Kidney glomerular epithelial cell (primary cell): ENCODE measurements at places on chromosomes 7 and 10.

DNA sequence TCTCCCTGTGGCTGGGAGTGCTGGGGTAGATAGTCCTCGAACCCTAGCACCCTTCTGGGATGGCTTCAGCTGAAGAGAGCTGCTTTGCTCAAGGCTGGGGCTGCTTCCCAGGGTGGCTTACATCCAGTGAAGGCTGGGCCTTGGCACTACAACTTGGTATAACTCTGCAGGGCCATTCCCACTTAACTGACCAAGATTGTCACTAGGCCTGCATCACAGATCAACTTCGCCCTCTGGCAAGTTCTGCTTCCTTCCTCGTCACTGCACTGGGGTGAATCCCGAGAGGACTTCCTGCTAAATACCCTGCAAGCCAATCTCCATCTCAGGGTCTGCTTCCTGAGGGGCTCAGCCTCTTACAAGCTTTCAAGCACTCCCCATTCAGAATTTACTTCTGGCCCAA, 195.2 kb downstream of the DOCK4 start:
- DNase-seq, result no peak

DNA sequence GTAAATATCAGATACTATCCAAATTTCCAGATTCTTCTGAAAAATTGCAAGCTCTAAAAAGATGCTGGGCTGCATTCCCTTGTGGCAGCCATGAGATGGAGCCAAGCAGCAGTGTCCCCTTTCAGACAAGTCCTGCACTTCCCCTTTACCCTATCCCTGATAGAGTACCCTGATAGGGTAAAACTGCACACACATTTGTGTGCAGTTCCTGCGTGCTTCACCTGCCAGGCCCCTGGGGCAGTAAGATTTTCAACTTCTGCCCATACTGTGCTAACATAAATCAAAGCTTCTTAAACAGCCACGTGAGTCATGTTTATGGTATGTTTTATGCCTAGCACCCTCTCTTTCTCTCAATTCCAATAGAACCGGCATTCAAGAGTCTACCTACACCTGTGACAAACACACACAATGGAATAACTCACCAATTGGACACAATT, 52.2 kb downstream of the IFIT5 start:
- DNase-seq, result no peak

DNA sequence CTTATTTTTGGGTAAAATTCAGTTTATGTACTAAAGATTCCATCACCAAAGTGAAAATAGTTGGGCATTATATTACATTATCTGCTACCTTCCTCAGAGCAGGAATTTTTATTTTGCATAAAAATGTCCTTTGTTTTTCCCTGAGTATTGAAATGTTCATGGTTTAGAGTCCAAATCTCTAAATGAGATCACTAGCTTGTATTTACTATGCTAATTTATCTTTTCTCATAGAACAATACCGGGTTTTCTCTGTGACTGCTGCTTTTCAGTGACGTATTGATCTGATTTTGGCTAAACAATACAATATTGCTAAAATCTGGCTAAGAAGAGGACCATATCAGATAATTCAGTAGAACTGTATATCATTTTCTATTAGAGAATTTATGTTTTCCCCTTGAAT, 89.6 kb upstream of the TEX47 start:
- no peak for DNase-seq

DNA sequence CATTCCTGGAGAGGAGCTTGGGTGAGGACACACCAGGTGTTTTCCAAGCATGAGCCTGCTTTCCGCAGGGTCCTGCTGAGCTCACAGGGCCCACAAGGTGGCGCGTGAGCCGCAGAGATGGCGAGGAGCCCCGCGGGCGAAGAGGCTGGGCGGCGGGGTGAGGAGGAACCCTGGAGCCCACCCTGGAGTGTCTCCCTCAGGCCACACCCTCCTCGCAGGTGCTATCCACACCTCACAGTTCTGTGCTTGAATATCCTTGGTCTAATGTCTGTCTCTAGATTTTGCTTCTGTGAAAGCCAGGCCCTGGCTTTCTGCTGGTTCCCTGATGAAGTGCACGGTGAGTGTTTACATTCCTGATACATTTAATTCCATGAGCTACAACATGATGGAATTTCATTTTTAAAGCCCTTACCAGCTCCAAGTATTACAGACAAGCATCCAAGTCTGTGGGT, 433.6 kb downstream of the ACTR3B start:
- DNase-seq, result no peak

DNA sequence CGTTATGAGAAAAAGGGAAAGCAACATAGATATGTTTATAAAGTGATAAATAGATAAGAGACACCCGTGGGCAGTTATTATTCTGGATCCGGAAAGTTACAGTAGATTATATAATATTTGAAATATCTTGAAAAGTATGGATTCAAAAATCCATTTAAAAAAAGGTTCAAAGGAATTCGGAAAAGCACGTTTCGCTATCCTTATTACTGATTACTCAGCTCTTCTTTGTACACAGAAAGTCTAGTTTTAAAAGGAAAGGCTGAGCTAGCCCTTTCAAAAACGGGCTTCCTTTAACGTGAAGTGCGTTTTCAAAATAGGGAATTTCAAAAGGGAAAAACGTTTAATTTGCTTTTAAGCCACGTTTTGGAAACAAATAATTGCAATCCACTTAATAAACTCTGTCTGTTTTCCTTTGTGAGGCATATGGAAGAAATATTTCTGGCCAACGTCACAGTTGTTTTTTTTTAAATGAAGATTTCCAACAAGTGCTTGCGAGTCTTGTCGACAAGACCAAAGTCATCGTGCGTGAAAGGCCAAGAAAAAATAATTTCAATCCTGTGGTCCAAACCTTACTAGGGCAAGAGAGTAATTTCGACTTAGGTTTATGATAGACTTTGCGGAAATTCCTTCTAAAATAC, 2.2 kb upstream of the SKIDA1 start:
- DNase-seq, result peak; percentile 59

GRCh38 chr7:100753750-100754149, 20.4 kb downstream of the ZAN start:
- DNase-seq, result no peak

DNA sequence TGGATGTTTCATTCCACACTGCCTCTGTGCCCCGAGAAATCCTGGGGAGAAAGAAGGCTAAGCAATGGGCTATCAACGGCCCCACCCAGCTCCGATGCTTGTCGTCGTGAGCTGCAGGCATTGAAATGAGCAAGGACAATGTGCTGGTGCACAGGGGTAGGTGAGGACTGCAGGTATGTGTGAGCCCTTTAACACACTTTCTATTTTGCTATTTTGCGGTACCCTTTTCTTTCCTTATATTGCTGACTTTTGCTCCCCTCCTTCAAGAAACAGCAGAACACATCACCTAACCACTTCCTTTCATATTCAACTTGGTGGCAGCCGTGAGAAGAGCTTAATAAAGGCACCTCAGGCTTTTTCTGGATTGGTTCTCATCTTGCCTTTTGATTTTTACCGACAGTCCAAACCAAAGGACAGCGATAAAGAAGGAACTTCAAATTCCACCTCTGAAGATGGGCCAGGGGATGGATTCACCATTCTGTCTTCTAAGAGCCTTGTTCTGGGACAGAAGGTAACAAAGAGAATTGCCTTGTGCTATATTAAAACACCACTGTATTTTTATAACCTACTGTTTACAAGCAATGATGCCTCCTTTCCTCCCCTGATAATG, 39.2 kb downstream of the AIFM2 start:
- DNase-seq, result no peak

- DNase-seq, result peak; percentile 22
These were observed 5.9 kb upstream of the ITGA8 start for GRCh38 chr10:15725603-15726002.
